ENCODE measurements at places on chromosomes 6 and 20.

DNA sequence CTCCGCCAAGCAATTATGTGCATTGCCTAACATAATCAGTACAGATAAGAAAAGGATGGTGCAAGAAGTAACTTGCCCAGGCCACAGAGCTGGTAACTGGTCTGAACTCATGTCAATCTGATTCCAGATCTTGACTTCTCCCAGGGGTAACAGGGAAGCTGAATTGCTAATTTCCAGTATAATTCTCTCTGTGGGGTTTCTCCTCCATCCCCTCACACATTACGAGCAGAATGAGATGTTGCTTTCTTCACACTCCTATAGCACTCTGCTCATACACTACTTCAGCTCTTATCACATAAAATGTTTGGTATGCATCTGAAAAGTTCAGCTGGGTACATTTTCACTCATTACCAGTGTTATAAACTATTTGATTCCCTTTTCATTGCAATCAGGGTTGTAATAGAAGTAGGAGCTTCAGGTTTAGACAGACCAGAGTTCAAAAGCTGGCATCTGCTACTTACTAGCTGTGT lies 24.0 kb upstream of the LRRC1 start:
- no peak for DNase-seq

DNA sequence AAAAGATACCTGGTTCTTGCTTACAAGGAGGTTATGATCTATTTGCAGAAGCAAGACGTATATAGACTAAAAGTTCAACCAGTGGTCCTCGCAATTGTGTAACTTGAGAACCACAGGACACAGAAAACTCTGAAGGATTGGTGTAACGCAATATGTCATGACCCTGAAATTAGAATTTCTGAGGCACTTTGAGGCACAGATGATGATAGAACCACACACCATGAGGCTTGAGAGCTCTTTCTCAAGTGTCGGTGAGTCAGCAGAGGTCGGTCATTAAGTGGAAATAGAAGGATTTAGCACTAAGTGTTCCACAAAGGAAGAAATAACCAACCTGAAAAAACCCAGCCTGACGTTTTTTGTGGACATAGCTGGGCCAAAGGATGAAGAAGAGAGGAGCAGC lies 15.3 kb upstream of the CCN2 start:
- no peak for DNase-seq

GRCh38 chr20:63413963-63414684 lies 53.0 kb upstream of the CHRNA4 start:
- DNase-seq: no peak

GRCh38 chr6:122654012-122654411 lies 43.8 kb downstream of the PKIB start:
- no peak for DNase-seq
